ENCODE measurements at places on chromosomes 1 and 21. TPM values are rescaled to one million over a fixed set of nuclear protein-coding genes. Genes with fewer than 3 reads are reported as not detected.

Gene CHODL
- not detected for total RNA-seq

Gene ERG
- not detected for total RNA-seq

Gene CLCA4
- not detected for total RNA-seq

Gene FAM151A
- total RNA-seq, result not detected

Gene DYNLT5
- total RNA-seq, result not detected

Gene RCC1
- 8.5 TPM for total RNA-seq

Gene ZNF691
- 1.7 TPM for total RNA-seq

Gene EFNA3
- total RNA-seq, result 0.22 TPM

DNA sequence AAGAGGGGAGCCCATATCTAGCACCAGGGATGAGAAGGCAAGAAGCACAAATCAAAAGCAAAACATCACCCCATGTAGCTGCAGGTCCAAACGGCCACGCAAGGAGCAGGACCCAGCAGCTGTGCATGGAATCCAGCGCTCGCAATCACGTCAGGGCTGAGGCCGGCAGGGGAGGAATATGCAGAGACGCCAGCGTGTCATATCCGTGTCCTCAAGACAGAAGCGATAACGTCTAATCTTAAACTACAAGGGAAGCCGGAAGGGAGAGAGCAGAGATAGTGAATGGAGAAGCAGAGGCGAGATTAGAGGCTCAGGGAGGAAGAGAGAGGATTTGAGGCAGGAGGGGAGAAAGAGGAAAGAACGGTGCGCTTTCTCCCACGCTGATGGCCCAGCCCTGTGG is 39.1 kb downstream of the FBXO2 start:
- H3K4me3 ChIP-seq, result no peak overlapping the region
- no peaks in the 10 kb centered on the region for H3K4me1 ChIP-seq
- H3K27me3 ChIP-seq, result peaks cover 3% of the 10 kb centered on the region
- no peak for DNase-seq
- no peak overlapping the region for H3K27ac ChIP-seq
- H3K36me3 ChIP-seq, result no peaks in the 10 kb centered on the region

- DNase-seq, result no peak
- H3K4me3 ChIP-seq, result no peak overlapping the region
- no peaks in the 10 kb centered on the region for H3K4me1 ChIP-seq
- H3K36me3 ChIP-seq, result no peaks in the 10 kb centered on the region
- H3K27me3 ChIP-seq, result no peaks in the 10 kb centered on the region
These were observed 403.7 kb upstream of the B3GALT2 start for GRCh38 chr1:193590102-193590501.

DNA sequence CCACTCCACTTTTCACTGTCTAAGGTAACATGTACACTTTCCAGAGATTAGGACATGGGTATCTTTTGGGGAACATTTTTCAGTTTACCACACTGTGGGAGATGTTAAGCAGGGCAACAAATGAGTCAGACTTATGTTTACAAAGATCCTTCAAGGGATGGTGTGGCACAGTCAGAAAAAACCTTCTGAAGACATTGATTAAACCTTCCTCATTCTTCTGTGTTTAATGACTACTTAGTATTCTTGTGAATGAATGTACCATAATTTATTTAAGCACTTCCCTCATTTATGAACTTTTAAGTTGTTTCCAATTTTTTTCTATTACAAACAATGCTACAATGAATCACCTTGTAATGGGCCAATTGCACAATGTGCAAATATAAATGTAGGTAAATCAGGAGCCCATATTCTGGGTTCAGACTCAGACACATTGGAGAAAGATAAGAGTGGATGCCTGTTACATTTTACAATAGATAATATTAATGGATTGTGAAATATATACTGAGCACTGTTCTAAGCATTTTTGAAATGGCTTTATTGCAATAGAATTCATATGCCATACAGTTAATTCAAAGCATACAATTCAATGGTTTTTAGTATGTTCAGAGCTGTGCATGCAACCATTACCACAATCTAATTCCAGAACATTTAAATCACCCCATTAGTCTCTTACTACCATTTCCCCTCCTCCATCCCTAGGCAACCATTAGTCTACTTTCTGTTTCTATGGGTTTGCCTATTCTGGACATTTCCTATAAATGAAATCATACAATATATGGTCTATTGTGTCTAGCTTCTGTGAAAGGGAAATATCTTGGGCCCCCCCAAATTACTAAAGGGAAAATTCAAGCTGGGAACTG is 1.9 kb upstream of the SFT2D2 start:
- no peak overlapping the region for H3K4me3 ChIP-seq
- no peak for DNase-seq
- H3K27me3 ChIP-seq, result no peaks in the 10 kb centered on the region
- no peaks in the 10 kb centered on the region for H3K36me3 ChIP-seq
- H3K4me1 ChIP-seq, result peaks cover 30% of the 10 kb centered on the region

GRCh38 chr1:226697151-226697928 is 41.7 kb downstream of the ITPKB start:
- DNase-seq, result peak; percentile 63
- H3K27ac ChIP-seq, result peak overlapping the region; percentile 50
- peaks cover 90% of the 10 kb centered on the region for H3K4me1 ChIP-seq
- H3K27me3 ChIP-seq, result no peaks in the 10 kb centered on the region

DNA sequence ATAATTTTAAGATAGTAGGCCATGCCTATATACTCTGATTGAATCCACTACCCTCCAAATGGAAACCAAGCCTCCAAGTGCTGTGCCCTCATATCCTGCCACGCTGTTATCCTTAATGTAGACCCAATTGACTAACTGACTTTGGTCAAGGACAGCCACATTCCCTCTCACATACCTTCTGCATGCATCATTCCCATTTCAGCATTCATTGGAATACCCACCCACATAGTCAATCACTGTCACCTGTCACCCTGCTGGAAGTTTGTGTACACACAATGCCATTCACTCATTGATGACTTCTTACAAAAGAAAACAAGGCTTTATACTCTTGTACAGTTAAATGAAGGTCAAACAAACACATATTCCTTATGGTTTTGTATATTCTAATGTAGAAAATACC is 221.1 kb upstream of the PBX1 start:
- no peak overlapping the region for H3K27ac ChIP-seq
- H3K27me3 ChIP-seq, result no peaks in the 10 kb centered on the region
- no peaks in the 10 kb centered on the region for H3K4me1 ChIP-seq
- H3K4me3 ChIP-seq, result no peak overlapping the region

DNA sequence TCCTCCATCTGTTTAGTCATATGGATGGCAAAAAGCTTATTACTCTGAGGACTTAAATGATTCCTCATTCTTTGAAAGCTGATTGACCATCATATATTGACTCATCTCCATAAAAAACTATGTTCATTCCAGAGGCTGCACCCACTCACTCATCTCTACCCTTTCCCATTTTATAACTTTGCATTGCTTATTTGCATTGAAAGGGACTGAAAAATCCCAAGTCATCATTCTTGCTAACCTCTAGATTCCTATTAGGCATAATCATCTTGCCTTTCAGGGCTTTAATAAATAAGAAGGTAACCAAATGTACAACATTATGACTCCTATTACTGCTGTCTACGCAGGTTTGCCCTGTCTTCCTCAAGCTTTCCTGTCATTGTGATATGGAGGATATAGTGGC is 1180.3 kb upstream of the B3GALT2 start:
- no peak for DNase-seq
- no peaks in the 10 kb centered on the region for H3K4me1 ChIP-seq
- H3K4me3 ChIP-seq, result no peak overlapping the region

GRCh38 chr21:33774551-33774950 is 132.2 kb downstream of the ITSN1 start:
- no peaks in the 10 kb centered on the region for H3K4me1 ChIP-seq
- no peak overlapping the region for H3K4me3 ChIP-seq
- no peaks in the 10 kb centered on the region for H3K36me3 ChIP-seq
- no peaks in the 10 kb centered on the region for H3K27me3 ChIP-seq
- DNase-seq, result no peak
- no peak overlapping the region for H3K27ac ChIP-seq

DNA sequence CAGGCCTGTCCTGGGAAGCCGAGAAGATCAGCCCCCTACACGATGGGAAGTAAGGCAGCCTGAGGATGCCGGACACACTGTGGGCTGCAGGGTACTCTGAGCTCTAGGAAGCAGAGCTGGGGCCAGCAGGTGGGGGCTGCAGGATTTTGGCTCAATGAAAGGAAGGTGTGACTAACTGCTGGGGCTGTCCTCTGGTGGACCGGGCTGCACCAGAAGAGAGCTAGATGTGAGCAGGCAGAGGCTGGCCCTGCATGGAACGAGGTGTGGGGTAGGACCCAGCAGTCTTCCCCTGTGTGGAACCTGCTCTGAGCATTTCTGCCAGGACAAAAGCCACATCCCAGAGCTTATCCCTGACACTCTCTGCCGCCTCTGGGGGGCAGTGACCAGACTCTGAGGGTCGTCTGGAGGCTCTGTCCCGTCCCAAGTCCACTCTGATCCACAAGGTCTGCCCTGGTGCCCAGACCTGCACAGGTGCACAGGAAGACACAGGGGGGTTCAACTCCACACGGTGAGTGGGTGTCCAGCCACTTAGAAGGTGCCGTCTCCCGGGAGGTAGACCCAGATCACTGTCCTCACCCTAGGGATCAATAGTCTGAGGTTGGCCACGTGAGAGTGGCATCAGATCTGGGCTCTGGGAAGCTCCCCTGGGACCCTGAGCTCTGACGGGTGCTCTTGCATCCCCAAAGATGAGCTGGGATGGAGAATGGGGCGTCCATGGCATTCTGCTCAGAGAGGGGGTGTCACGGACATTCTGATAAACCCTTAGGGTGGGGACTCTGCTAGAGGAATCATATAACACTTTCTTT is 187.6 kb upstream of the VAMP3 start:
- H3K4me1 ChIP-seq, result no peaks in the 10 kb centered on the region
- H3K4me3 ChIP-seq, result no peak overlapping the region
- DNase-seq, result no peak
- H3K27ac ChIP-seq, result no peak overlapping the region
- no peaks in the 10 kb centered on the region for H3K36me3 ChIP-seq

GRCh38 chr1:89524369-89525168 is at the start of gene LRRC8B:
LRRC8B (plus strand) TSS chr1:89524829; CDS start chr1:89582651, 57,822 bp downstream.
- peaks cover 11% of the 10 kb centered on the region for H3K36me3 ChIP-seq
- DNase-seq, result peak; percentile 95
- peak within 1 kb of the TSS; percentile 97 for H3K4me3 ChIP-seq
- H3K27ac ChIP-seq, result peak within 1 kb of the TSS; percentile 90
- H3K4me1 ChIP-seq, result peaks cover 23% of the 10 kb centered on the region
- no peaks in the 10 kb centered on the region for H3K27me3 ChIP-seq

DNA sequence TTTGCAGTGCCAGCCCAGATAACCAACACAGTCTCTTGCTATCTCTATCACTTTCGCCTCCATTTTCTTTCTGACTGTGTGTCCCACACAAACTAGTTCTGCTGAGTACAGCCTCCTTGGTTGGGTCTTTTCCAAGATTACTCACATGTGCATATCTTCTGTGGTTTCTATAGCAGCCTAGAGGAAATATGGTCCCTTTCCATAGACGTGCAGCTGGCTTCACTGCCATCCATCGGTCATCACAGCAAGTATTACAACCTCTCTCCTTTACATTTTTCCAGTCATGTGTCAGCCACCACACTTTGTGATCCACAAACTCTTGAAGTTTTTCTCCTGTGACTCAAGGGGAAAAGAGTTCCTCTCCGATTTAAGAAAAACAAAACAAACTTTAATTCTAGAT is 893.4 kb upstream of the ADGRL4 start:
- no peak for DNase-seq
- H3K4me3 ChIP-seq, result no peak overlapping the region
- no peaks in the 10 kb centered on the region for H3K27me3 ChIP-seq
- H3K27ac ChIP-seq, result no peak overlapping the region
- H3K4me1 ChIP-seq, result no peaks in the 10 kb centered on the region
- H3K36me3 ChIP-seq, result no peaks in the 10 kb centered on the region

- DNase-seq, result no peak
- no peaks in the 10 kb centered on the region for H3K4me1 ChIP-seq
- no peaks in the 10 kb centered on the region for H3K36me3 ChIP-seq
These were observed 347.9 kb downstream of the ZP4 start for GRCh38 chr1:237542525-237543418.

DNA sequence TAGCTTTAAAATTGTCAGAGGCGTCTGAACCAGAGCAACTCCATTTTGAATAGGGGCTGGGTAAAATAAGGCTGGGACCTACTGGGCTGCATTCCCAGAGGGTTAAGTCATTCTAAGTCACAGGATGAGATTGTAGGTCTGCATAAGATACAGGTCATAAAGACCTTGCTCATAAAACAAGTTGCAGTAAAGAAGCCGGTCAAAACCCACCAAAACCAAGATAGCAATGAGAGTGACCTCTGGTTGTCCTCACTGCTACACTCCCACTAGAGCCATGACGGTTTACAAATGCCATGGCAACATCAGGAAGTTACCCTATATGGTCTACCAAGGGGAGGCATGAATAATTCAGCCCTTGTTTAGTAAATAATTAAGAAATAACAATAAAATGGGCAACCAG is 143.6 kb downstream of the GABPA start:
- H3K4me3 ChIP-seq, result no peak overlapping the region
- no peaks in the 10 kb centered on the region for H3K4me1 ChIP-seq
- DNase-seq, result no peak
- H3K36me3 ChIP-seq, result peaks cover 5% of the 10 kb centered on the region
- H3K27ac ChIP-seq, result no peak overlapping the region
- no peaks in the 10 kb centered on the region for H3K27me3 ChIP-seq

DNA sequence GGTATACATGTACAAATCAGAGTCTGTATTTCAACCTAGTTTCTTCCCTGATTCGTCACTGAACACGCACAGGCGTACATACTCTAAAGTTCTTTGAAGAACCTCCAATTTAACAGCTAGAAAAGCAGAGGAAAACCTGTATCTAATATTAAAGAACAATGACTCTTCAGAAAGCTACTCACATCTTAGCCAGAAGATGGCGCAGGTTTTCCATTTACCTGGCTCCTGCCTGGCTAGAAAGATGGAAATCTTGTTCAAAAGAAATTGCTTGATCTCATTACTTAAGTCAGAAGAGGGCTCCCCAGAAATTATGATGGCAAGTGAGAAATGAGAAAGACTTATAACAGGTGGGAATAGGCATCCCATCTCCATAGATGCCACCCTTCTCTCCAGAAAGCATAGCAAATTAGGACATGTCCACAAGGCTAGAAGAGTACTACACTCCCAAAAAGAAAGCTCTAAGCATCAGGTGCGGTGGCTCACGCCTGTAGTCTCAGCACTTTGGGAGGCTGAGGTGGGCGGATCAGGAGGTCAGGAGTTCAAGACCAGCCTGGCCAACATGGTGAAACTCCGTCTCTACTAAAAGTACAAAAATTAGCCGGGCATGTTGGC is 19.0 kb upstream of the L1TD1 start:
- H3K27ac ChIP-seq, result no peak overlapping the region
- no peaks in the 10 kb centered on the region for H3K36me3 ChIP-seq
- H3K4me3 ChIP-seq, result no peak overlapping the region
- H3K27me3 ChIP-seq, result no peaks in the 10 kb centered on the region

- no peak overlapping the region for H3K27ac ChIP-seq
- no peak for DNase-seq
- no peaks in the 10 kb centered on the region for H3K36me3 ChIP-seq
- H3K4me3 ChIP-seq, result no peak overlapping the region
- no peaks in the 10 kb centered on the region for H3K27me3 ChIP-seq
These were observed 252.7 kb downstream of the AKT3 start for GRCh38 chr1:243597383-243597782.

DNA sequence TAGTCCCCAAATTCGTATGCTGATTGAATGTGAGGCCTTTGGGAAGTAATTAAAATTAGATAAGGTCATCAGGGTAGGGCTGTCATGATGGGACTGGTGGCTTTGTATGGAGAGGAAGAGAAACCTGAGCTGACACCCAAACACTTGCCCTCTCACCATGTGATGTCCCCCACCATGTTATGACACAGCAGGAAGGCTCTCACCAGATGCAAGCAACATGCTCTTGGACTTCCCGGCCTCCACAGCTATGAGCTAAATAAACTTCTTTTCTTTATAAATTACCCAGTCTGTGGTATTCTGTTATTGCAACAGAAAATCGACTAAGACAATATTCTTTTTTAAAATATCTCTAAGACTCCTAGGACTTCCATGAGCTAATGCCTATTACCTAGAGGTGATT is 43.6 kb upstream of the GUCA2B start:
- no peak overlapping the region for H3K27ac ChIP-seq
- H3K4me1 ChIP-seq, result no peaks in the 10 kb centered on the region
- H3K27me3 ChIP-seq, result no peaks in the 10 kb centered on the region
- no peak for DNase-seq
- no peaks in the 10 kb centered on the region for H3K36me3 ChIP-seq

All from CD4-positive, alpha-beta T cell (primary cell).